ENCODE measurements at places on chromosomes 13 and 19. TPM values are rescaled to one million over a fixed set of nuclear protein-coding genes. Genes with fewer than 3 reads are reported as not detected.

GRCh38 chr19:54299126-54299498 lies 13.9 kb downstream of the LILRA5 start:
- H3K27ac ChIP-seq: no peak overlapping the region
- no peaks in the 10 kb centered on the region for H3K36me3 ChIP-seq
- DNase-seq: no peak
- no peaks in the 10 kb centered on the region for H3K27me3 ChIP-seq

DNA sequence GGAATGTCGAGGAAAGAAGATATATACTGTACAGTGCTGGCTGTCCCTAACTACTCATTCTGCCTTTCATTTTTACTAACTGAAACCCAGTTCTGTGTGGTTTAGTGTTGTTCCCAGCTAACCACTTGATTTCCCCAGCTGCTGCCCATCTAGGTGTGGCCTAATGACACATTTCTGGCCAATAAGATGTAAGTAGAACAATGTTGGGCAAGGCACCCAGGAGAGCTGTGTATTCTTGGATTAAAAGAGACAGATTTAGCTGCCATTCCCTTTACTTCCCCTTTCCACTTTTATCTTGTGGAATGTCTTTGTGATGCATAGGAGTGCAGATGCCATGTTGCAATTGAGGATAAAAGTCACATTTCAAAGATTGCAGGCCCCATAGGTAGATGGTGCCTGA lies 28.3 kb upstream of the PCDH9 start:
- no peaks in the 10 kb centered on the region for H3K4me1 ChIP-seq
- DNase-seq: no peak
- H3K27me3 ChIP-seq: no peaks in the 10 kb centered on the region

Gene SIGLECL1
- total RNA-seq: not detected

DNA sequence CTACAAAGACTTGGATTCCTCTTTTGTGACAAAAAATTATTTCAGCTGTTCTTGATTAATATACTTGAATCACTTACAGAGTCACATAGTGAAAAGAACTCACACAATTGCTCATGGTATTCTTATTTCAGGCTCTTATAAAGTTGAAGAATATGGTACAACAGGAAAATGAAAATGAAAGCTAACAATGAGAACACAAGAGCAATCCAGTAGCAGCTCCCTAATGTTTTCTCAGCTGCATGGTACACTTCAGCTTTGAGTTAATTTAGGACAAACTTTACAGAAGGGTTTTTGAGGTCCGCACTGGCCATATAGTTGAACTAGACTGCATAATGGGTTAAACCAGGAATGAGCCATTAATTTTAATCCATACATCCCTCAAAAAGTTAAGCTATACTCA lies 1261.8 kb downstream of the SLITRK5 start:
- H3K4me1 ChIP-seq: no peaks in the 10 kb centered on the region
- H3K36me3 ChIP-seq: no peaks in the 10 kb centered on the region
- no peak overlapping the region for H3K4me3 ChIP-seq
- H3K27me3 ChIP-seq: no peaks in the 10 kb centered on the region
- H3K27ac ChIP-seq: no peak overlapping the region
- no peak for DNase-seq

DNA sequence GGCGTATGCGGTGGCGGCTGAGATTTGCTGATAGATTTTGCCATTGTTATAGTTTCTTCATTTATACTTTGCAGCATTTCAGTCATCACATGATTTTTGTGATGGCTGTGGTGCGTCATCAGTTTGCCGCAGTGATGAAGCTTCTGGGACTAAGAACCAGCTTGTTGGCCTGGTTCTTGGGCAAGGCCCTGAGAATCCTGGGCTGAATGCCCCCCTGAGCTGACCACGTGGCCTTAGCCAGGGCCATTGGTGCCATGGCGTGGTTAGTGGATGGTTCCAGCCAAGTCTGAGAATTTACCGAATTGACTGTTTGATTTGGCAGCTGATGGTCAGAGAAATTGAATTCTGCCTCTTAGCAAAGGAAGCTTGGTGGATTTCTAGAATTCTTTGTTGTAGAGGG lies 17.8 kb downstream of the GATAD2A start:
- no peaks in the 10 kb centered on the region for H3K36me3 ChIP-seq
- H3K4me1 ChIP-seq: peaks cover 54% of the 10 kb centered on the region
- no peak for DNase-seq
- no peak overlapping the region for H3K27ac ChIP-seq
- no peaks in the 10 kb centered on the region for H3K27me3 ChIP-seq

DNA sequence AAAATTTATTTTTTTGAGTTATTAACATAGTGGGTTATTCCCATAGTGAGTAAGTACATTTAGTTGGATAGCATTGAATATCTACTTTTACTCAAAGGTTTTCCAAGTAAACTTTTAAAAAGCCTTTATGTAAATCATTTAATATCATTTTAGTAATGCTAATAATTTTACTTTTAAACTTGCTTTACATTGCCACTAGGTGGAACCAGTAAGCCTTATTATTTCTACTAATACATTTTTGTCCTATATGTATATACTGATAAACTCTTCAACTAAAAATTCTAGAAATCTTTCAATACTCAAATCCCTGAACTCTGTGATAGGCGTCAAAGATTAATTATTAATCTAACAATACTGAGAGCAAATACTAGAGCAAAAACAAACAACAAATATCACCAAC lies 1709.2 kb upstream of the PCDH20 start:
- no peak overlapping the region for H3K4me3 ChIP-seq
- no peak overlapping the region for H3K27ac ChIP-seq
- no peaks in the 10 kb centered on the region for H3K27me3 ChIP-seq
- H3K4me1 ChIP-seq: no peaks in the 10 kb centered on the region
- no peak for DNase-seq

- H3K27ac ChIP-seq: no peak overlapping the region
- no peak overlapping the region for H3K4me3 ChIP-seq
- H3K36me3 ChIP-seq: no peaks in the 10 kb centered on the region
- H3K27me3 ChIP-seq: no peaks in the 10 kb centered on the region
- H3K4me1 ChIP-seq: no peaks in the 10 kb centered on the region
These were observed 612.5 kb upstream of the PRR20A start for GRCh38 chr13:56528040-56528790.

Gene SELENOV
- total RNA-seq: not detected

GRCh38 chr19:58556622-58557220 lies 1.7 kb downstream of the UBE2M start:
- peak overlapping the region; percentile 97 for H3K27ac ChIP-seq
- peaks cover 49% of the 10 kb centered on the region for H3K4me1 ChIP-seq
- no peaks in the 10 kb centered on the region for H3K27me3 ChIP-seq
- no peaks in the 10 kb centered on the region for H3K36me3 ChIP-seq

- H3K27me3 ChIP-seq: no peaks in the 10 kb centered on the region
- H3K36me3 ChIP-seq: no peaks in the 10 kb centered on the region
- H3K4me1 ChIP-seq: no peaks in the 10 kb centered on the region
- DNase-seq: no peak
- no peak overlapping the region for H3K4me3 ChIP-seq
- no peak overlapping the region for H3K27ac ChIP-seq
These were observed 799.7 kb downstream of the DACH1 start for GRCh38 chr13:71067165-71067815.

DNA sequence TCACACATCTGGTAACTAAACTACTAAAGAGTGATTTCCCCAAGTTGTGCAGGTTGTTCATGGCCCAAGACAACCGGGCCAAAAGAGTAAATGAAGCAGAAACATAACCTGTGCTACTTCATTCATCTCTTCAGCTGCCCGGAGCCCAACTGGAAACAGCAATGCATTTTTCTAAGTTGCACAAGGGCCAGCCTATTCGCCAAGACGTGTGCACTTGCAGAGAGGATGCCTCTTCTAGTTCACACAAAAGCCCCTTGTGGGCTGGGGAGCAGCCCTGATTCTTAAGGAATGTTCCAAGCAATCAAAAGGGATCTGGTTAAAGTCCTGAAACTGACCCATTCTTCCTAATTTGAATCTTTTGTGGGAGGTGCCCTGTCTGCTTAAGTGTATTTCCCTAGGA lies 275.8 kb downstream of the SHISA2 start:
- no peak overlapping the region for H3K4me3 ChIP-seq
- H3K4me1 ChIP-seq: peaks cover 15% of the 10 kb centered on the region
- H3K27me3 ChIP-seq: no peaks in the 10 kb centered on the region
- no peak for DNase-seq

Gene TEX26
- total RNA-seq: not detected

DNA sequence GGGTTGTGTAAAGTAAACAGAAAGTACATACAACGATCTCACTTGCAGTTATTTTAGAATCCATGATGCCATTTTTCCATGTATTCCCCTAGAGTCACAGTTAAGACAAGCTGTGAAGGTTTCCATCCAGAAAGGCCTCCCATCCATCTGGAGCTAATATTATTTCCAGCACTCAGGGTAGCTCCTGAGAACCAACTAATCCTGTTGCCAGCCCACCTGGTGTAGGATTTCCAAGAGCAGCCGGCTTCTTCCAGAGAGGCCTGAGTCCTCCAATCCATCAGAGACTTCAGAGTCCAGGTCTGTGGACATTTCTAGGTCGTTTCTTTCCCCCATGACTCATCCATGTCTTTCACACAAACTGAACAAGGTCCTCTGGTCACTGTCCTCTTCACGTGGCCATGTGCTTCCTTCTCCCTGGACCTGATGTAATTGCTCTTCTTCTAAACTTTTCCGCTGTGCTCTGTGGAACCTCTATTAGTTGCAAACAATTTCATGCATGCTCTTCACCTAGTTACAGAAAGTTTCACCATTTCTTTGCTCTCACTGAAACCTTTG lies 270.3 kb upstream of the TMTC4 start:
- H3K4me1 ChIP-seq: no peaks in the 10 kb centered on the region
- no peaks in the 10 kb centered on the region for H3K36me3 ChIP-seq
- no peak overlapping the region for H3K27ac ChIP-seq

Gene NUFIP1
- 7.5 TPM for total RNA-seq

DNA sequence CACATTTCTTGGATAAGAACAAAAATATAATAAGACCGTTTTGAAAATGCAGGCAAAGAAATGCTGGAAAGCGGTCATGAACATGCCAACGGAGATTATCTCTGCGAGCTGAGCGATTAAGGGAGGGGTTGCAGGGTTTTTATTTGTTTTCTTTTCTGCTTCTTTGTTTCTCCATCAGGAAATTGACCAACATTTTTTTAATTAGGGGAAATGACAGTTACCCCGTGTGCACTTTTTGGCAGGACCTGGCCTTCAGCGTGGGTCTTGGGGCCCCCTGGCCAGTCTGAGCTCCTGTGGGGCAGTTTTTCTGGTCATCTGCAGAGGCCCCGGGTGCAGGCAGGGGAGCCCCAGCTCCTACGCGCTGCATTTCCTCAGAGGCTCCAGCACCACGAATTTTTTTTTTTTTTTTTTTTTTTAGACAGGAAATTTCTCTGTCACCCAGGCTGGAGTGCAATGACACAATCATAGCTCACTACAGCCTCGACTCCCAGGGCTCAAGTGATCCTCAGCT lies 31.3 kb upstream of the HOMER3 start:
- no peaks in the 10 kb centered on the region for H3K27me3 ChIP-seq
- DNase-seq: no peak
- no peaks in the 10 kb centered on the region for H3K4me1 ChIP-seq
- H3K36me3 ChIP-seq: no peaks in the 10 kb centered on the region

DNA sequence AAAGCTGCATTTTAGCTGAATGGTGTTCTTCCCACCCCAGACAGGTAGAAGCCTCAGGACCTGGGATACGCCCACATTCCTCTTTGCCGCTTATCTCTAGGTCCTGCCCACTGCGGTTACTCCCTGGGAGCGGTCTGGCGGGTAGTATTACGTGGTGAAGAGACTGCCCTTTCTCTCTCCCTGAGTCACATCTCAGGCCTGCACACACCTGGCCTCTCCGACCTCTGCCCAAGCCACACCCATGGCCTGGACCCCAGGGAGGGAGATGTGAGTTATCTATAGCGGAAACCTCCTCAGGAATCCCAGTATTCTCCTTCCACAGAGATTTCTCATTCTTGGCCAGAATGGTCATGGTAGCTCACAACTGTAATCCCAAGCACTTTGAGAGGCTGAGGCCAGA lies 17.3 kb downstream of the RHPN2 start:
- peaks cover 4% of the 10 kb centered on the region for H3K27me3 ChIP-seq
- H3K4me3 ChIP-seq: no peak overlapping the region
- DNase-seq: no peak
- no peak overlapping the region for H3K27ac ChIP-seq
- no peaks in the 10 kb centered on the region for H3K36me3 ChIP-seq
- H3K4me1 ChIP-seq: no peaks in the 10 kb centered on the region

All from psoas muscle (tissue), 8 donors.